Heart right ventricle (tissue), 16 donors: ENCODE measurements at places on chromosomes 5 and 9. TPM values are rescaled to one million over a fixed set of nuclear protein-coding genes. Genes with fewer than 3 reads are reported as not detected.
A peak's percentile ranks its signal among the peaks of the same experiment; 100 is the strongest.

- DNase-seq, result peak; percentile 64
Observed at GRCh38 chr5:139415221-139415861, 11.5 kb upstream of the SPATA24 start.

GRCh38 chr9:114545055-114545454 lies 39.8 kb upstream of the WHRN start:
- DNase-seq, result no peak

DNA sequence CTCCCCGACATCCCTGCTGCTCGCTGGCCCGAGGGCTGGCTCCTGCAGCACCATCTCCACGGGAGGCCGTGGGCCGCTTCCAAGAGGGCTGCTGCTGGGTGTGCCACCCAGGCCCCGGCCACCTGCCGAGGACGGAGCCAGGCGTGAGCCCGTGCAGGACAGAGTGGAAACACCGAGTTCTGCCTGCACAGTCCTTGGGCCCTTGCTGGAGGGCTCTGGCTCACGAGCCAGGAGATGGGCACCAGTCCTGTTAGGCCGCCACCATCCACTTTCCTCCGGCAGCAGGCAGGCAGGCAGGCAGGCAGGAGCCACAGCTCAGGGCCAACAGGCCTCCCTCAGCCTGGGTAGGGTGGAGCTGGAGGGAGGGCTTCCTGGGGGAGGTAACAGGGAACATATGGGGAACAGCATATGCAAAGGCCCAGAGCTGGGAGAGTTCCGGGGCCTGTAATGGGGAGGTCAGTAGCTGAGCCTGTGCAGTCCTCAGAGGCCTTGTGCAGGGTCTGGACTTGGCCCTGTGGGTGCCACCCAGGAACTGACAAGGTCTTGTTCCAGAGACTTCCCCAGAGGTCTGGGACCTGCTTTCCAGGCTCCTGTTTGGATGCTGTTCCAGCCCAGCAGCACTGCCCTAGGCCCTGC lies 31.9 kb downstream of the RXRA start:
- DNase-seq, result no peak

The PCDHB9 gene
- 0.60 TPM for total RNA-seq

The BTNL8 gene
- total RNA-seq, result not detected

GRCh38 chr5:72123764-72124376 lies 16.6 kb downstream of the MAP1B start:
- no peak for DNase-seq

The FOXE1 gene
- total RNA-seq, result not detected

DNA sequence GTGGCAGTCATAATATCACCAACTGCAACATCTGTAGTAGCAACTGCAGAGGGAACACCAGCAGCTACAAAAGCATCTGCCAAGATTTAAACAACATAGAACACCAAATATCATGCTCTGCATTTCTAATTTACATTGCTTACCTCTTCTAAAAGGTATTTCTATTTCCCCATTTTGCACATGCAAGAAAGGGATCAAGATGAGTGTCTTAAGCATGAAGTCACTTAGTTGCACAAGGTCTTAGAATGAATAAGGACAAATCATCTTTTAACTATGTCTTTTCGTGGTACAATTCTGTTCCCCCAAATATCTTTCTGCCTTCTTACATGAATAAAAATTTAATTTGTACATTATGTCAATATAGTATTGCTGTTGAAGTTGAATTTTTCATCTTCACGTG lies 1746.4 kb downstream of the EFNA5 start:
- DNase-seq, result no peak

- no peak for DNase-seq
Observed at GRCh38 chr5:99368726-99369125, 439.9 kb upstream of the CHD1 start.

The JAKMIP2 gene
- total RNA-seq, result not detected

DNA sequence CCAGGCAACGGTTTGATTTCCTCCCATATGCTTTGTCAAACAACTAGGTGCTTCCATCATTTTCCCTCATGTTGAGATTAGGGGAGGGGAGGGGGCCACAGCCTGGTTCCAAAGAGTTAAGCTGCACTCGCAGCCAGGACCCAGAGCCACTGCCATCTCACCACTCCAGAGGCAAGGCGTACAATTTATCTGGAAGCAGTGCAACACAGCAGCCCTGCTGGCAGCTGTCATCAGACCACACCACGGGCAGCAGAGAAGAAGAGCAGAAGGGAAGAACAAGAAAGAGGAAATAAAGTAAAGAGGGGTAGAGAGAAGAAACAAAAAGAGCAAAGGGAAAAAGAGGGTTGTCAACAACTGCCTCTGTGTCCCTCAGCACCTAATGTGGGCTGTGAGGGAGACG lies 38.9 kb downstream of the MED27 start:
- no peak for DNase-seq

DNA sequence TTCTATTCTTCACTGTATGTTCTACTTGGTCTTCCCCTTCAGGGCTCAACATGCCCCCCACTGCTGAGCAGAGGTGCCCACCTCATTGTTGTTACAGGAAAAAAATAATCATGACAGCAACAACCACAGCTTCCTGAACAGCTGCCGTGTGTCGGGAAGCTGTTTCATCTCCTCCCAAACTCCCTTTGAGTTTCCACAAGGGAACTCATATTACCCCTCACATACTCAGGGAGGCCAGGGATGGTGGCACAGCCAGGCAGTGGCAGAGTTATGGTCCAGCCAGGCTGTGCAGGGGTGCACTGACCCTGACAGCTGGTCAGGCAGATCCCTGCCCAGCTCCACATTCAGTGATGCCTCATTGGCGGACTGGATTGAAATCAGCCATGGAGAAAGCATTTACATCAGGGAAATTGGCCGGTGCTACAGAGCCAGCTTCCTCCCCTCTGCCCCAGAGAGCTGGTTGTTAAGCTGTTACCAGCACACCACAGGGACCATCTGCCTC lies 37.3 kb downstream of the SARDH start:
- no peak for DNase-seq

DNA sequence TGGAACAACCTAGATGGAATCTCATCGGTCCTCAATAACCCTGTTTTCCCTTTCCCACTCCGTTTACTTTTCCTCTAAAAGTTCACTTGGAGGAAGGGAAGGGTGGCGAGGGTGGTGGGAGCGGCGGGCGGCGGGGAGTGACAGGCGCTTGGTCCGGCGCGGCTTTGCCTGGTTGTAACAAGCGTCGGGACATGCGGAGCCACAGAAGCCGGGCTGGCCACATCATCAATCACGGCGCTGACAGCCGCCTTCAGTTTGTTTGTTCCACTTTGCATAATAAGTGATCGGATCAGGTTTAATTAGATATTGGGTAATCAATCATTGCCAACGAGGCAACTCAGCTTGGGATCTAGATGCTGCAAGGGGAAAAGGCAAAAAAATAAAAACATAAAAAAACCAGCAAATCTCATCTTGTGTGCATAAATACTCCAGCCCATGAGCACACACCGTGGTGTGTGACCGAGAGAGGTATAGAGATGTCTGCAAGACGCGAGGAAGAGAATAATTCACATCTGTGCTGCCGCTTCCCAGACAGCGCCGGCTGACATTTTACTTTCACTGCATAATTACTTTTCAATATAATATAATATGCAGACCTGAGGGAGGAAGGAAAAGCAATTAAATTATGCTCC lies 396.2 kb upstream of the IRX4 start:
- DNase-seq, result no peak

- no peak for DNase-seq
Observed at GRCh38 chr9:101409079-101409477, 10.4 kb downstream of the ZNF189 start.

The NEK6 gene
- total RNA-seq, result 4.9 TPM

The IFNA13 gene
- not detected for total RNA-seq

The HAPLN1 gene
- 0.38 TPM for total RNA-seq

The MRRF gene
- total RNA-seq, result 30.3 TPM

The MLANA gene
- not detected for total RNA-seq

GRCh38 chr9:78033870-78034269 lies 2.3 kb upstream of the GNAQ start:
- no peak for DNase-seq

DNA sequence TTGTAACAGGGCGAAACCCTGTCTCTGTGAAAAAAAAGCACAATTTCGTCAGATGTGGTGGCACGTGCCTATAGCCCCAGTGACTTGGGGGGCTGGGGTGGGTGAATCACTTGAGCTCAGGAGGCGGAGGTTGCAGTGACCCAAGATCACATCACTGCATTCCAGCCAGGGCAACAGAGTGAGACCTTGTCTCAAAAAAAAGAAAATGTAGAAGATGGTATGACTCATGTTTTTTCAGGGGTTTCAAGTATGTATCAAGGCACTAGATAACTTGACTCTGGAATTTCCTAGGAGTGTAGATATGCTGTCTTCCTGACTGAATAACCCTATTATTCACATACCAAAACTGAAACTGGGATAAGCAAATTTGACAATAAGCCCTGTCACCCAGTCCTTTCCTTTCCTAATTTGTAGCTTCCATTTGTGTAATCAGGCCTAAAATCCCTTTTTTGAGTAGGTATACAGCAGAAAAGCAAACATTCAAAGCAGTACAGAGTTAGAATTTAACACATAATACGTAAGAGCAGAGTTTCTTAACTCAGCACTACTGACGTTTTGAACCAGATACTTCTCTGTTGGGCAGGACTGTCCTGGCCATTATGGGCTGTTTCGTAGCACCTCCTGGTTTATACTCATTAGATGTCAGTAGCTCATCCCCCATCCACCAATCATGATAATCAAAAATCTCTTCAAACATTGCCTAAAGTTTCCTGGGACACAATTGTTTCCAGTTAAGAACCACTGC lies 17.3 kb upstream of the ANKRD18B start:
- DNase-seq, result no peak

- DNase-seq, result no peak
Observed at GRCh38 chr5:16888694-16889124, 47.4 kb downstream of the MYO10 start.

GRCh38 chr5:10592601-10593000 lies 28.7 kb downstream of the ANKRD33B start:
- no peak for DNase-seq

The TAS2R1 gene
- total RNA-seq, result not detected

GRCh38 chr9:37949576-37949975 lies 45.6 kb upstream of the SLC25A51 start:
- no peak for DNase-seq

DNA sequence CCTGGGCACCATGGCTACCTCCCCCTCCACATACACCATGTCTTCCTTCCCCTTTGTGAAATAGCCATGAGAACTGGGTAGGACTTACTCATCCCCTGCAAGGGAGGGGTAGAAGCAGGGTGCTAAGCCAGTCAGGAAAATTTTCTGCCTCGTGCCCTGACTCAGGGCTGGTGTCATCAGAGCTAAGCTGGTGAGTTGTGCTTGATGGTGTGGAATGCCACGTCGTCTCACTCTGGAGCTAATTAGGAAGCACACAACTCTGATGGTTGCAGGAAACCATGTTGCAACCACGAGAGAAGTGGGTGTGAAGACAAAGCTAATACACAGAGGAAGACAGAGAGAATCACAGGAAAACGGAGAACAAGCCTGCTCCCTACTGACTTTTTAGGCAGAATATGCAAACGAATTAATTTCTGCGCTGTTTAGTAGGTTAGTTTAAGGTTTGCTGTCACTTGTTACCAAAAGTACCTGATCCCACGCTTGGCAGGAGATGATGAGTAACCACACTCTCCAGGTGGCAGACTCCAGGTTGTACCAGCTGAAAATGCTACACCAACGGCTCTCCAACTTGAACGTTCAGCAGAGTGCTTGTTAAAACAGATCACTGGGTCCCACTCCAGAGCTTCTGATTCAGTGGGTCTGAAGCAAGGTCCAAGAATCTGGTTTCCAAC lies 54.5 kb downstream of the STK10 start:
- DNase-seq, result no peak

The THBS4 gene
- total RNA-seq, result 41.1 TPM

- no peak for DNase-seq
Observed at GRCh38 chr5:89204756-89205155, 321.8 kb upstream of the MEF2C start.

- DNase-seq, result no peak
Observed at GRCh38 chr9:24333629-24334028, 212.1 kb downstream of the IZUMO3 start.

The FOCAD gene
- total RNA-seq, result 25.6 TPM

The GLE1 gene
- 16.5 TPM for total RNA-seq

The SLC34A1 gene
- total RNA-seq, result not detected

DNA sequence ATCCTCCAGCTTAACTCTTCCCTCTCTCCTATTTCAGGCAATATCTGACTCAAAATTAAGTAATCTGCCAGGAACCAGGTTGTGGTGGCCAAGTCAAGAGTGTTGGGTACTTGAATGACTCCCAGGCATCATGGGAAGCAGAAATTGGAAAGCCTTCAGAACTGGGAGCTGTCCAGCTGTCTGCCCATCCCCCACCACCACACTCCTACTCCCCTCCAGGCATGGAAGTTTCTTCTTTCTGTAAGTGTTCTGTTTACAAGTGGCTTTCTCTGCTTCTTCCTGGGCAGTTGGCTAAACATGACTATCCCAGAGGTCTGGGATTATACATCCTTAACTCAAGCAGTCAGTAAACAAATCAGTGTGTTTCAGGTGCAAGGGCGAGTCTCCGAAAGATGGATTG lies 14.6 kb upstream of the PBX3 start:
- no peak for DNase-seq

DNA sequence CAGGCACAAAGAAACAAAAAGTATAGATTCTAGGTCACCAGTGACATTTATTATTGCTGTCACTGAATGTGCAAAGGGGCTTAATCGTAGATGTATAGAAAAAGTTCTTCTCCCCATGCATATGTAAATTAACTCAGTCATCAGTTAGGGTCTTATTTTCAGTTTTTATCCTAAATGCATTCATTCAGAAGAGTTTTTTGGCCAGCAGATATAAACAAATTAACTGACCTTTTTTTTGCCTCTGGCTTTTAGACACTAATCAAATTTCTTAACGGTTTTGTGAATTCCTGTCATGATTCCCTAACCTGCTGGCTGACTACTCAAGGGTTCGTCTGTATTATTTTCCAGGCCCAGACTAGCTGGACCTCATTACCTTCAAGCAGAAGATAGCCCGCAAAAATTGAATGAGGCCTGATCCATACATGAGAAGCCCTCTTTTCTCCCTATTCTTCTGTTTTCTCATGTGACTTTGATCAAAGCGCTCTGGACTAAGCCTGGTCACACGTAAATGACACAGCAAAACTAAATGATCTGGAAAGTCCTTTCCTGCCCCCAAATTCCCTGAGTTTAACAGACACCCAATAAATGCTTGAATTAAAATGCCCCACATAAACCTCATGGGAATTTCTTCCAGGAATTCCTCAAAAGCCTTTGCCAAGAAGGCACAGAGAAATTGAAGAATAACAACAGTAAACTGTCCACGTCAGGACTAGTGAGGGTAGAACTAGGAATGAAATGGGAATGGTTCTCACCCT lies 83.7 kb downstream of the MYO10 start:
- no peak for DNase-seq

GRCh38 chr5:39755452-39755851 lies 330.7 kb upstream of the DAB2 start:
- no peak for DNase-seq

The ANXA6 gene
- total RNA-seq, result 274 TPM

DNA sequence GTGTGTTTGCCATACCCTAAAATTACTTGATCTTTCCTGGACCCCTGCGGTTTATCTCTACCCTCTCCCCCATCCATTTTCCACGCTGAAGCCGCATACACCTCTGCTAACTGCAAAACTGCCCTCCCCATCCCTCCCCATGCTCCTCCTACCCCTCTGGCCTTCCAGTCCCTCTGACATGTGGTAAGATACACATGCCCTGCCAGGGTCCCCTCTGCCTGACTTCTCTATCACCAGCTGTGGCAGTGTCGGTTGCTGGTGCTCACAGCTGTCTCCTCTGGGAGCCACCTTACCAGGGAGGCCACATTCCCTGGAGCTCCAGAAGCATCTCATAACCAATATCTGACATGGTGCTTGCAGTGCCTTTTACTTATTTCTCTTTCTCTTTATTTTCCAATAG lies 58.9 kb upstream of the COL15A1 start:
- DNase-seq, result no peak

- no peak for DNase-seq
Observed at GRCh38 chr5:96968614-96969013, 32.7 kb downstream of the LNPEP start.
